ENCODE measurements at places on chromosomes 4 and X.

DNA sequence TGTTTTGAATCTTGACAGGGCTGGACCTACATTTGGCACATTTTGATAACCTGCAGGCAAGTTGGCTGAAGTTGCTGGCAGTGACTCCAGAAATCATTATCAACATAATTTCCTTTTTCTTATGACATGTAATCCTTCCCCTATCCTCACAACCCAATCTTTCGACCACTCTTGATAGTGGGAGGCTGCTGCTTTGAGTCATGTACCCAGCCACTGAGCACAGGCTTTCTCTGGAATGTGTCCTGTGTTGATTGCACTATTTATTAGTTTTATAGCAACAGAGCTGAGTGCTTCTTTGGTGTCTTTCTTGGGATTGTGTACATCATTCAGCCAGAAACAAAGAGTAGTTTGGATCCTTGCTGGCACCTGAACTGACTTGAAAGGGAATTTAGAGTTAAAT, 183.1 kb upstream of the LEF1 start:
- no peak for DNase-seq

GRCh38 chr4:177070533-177071058, 239.1 kb upstream of the NEIL3 start:
- DNase-seq: no peak

GRCh38 chr4:11919316-11919715, 490.6 kb upstream of the HS3ST1 start:
- no peak for DNase-seq

GRCh38 chr4:108172231-108172752, 3.6 kb upstream of the LEF1 start:
- no peak for DNase-seq

GRCh38 chr4:108168160-108168670, 517 bp downstream of the LEF1 start:
- DNase-seq: no peak

- no peak for DNase-seq
These were observed 1059.6 kb upstream of the SLIT2 start for GRCh38 chr4:19191979-19192650.

GRCh38 chr4:118557298-118557851, 127.8 kb upstream of the METTL14 start:
- no peak for DNase-seq

GRCh38 chr4:118757761-118758251, 72.6 kb downstream of the METTL14 start:
- DNase-seq: no peak

DNA sequence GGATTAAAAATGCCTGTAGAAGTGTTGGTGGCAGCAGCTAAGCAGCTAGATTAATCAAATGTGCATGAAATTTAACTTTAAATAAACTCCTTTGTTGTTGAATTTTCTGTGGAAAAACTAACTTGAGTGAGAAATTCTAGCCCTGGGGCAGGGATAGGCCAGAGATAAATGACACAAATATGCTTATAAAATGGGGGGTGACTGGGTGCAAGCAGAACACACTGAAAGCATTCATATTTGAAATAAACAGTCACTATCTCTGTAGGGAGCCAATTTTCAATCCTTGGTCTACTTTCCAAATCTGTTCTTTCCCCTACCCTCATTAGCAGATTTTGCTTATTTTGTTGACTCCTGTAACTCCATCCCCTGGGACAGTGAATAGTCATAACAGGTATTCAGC, 47.9 kb downstream of the RBPJ start:
- no peak for DNase-seq

DNA sequence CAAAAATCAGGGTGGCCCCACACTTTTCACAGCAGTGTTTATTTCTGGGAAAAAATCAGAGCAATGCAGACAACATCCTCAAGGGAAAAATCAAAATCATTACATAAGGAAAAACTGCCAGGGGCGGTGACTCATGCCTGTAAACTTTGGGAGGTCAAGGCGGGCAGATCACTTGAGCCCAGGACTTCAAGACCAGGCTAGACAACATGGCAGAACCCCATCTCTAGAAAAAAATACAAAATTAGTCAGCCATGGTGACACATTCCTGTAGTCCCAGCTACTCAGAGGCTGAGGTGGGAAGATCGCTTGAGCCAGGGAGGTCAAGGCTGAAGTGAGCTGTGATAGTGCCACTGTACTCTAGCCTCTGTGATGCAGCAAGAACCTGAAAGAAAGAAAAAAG, 102.8 kb downstream of the NAF1 start:
- DNase-seq: no peak

- no peak for DNase-seq
These were observed 132.2 kb downstream of the STIM2 start for GRCh38 chr4:26992657-26993361.

- DNase-seq: no peak
These were observed 97.4 kb downstream of the AASDH start for GRCh38 chr4:56289934-56290333.

- DNase-seq: no peak
These were observed 6.7 kb downstream of the DOCK11 start for GRCh38 chrX:118502161-118502789.

- DNase-seq: no peak
These were observed 5.9 kb downstream of the EDA2R start for GRCh38 chrX:66632981-66633380.

DNA sequence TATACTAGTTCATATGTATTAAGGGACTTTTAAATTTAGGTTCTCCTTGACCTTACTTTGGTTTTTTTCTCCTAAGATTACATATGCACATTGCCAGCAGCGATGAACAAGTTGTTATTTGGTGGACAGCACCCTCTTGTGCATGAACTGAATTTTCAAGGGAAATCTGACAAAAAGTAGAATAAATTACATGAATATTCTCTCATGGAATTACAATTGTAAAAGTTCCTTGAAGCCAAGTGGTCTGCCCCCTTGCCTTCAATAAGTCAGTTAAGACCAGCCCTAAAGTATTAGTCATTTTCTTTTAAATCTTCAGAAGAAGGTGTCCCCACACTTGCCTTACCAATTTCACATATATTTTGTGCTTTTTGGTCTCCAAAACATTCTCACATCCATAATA, 30.7 kb upstream of the SMARCA5 start:
- no peak for DNase-seq

DNA sequence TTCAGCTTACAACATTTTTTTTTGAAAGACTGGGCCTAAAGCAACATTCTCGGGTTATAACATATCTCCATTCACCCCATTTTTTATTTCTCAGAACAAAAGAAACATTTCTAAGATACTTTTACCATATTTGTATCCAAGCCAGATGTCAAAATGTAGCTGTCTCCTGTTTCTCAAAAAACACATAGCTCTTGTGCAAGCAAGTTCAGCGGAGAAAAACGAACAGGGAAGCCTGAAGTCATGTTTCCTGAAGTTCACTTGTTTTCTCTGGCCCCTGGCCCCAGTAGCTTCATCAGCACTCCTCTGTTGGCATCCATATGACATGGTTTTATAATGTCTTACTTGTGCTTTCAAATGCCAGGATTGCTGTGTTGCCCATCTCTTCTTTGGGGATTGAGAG, 218.2 kb downstream of the BANK1 start:
- DNase-seq: no peak

DNA sequence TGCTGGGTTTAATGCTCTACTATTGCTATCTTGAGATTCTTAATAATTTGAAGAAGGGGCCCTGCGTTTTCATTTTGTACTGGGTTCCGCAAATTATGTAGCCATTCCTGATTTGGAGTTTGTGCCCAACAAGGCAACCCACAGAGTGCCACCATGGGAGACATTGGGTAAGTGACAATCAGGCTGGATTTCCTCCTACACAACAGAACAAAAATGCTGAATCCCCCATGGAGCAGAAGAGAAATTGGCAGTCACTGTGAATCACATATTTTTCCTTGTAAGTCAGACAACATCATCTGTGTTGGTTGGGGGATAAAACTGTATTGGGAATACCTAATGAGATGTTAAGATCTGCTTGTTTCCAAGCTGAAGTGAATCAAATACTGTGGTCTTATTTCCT, 80.9 kb downstream of the CNGA2 start:
- no peak for DNase-seq

All from effector memory CD8-positive, alpha-beta T cell (primary cell).